Activated CD8-positive, alpha-beta memory T cell treated with anti-CD3 and anti-CD28 coated beads, Interleukin-2, amount 10 ng/mL, durations not matched to agents 7 days and 5 days (primary cell): ENCODE measurements at places on chromosomes 7 and 10. TPM values are rescaled to one million over a fixed set of nuclear protein-coding genes. Genes with fewer than 3 reads are reported as not detected.

Gene CUZD1
- 3.6 TPM for total RNA-seq

Gene ELOVL3
- not detected for total RNA-seq

Gene DHX32
- total RNA-seq, result 16.0 TPM

Gene EXOC4
- 88.3 TPM for total RNA-seq

Gene SLC39A12
- total RNA-seq, result not detected

Gene FBXO24
- 1.3 TPM for total RNA-seq

Gene SPAM1
- not detected for total RNA-seq

Gene NODAL
- total RNA-seq, result not detected

Gene OR9A2
- not detected for total RNA-seq

Gene AQP1
- total RNA-seq, result not detected

Gene ZNF117
- 4.9 TPM for total RNA-seq

Gene CUEDC2
- 78.2 TPM for total RNA-seq

Gene CARD11
- 196 TPM for total RNA-seq

Gene DGKI
- not detected for total RNA-seq

Gene AHCYL2
- total RNA-seq, result 12.8 TPM

Gene FZD1
- total RNA-seq, result not detected

Gene ZNF804B
- not detected for total RNA-seq

Gene ZPBP
- not detected for total RNA-seq

Gene ADAM12
- 0.67 TPM for total RNA-seq

Gene SPDYE2B
- total RNA-seq, result not detected

Gene RABGEF1
- 21.7 TPM for total RNA-seq

Gene CPA5
- 3.4 TPM for total RNA-seq

Gene GSTO2
- 0.96 TPM for total RNA-seq

Gene C10orf143
- 2.7 TPM for total RNA-seq

Gene MKLN1
- total RNA-seq, result 35.5 TPM

Gene TMEM130
- total RNA-seq, result not detected

Gene MOGAT3
- total RNA-seq, result not detected

Gene ZNF394
- total RNA-seq, result 58.5 TPM

Gene VAX1
- total RNA-seq, result not detected
